Hypothalamus (tissue), 51 donors: ENCODE measurements at places on chromosomes 1 and 21.

DNA sequence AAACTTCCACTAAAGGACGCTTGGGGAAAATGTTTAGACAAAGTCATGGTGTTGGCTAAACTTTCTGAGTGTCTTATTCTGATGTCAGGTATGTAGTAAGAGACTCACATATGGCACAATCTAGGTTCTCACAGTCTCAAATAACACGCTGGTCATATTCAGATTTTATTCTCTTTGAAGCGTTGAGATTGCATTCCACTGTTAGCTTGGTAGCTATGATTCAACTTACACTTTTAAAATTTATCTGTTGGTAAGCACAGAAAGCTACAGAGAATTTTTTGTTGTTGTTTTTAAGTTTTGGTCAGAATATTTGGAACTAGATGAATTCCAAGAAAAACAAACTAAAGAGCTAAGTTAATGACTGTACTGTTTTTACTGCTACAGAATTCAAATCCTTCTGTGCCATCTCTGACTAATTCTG is 126.7 kb downstream of the PRRX1 start:
- DNase-seq: no peak

DNA sequence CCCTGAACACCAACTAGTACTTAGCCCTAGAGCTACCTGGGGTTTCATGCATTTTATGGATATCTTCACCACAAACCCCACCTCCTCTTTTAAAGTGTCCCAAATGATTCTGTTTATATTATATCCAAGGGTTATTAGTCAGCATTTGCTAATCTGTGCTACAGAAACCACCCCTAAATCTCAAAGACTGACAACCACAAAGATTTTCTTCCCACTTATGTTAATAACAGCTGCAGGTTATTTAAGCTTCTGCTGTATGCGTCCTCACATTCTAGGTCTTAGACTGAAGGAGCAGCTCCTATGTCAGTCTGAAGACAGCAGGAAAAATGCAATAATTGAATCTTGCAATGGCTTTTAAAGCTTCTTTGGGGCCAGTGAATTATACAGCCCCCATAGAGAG is 11.2 kb upstream of the PHC2 start:
- DNase-seq: no peak

- no peak for DNase-seq
Observed at GRCh38 chr1:41239988-41240610, 2.0 kb downstream of the SCMH1 start.

DNA sequence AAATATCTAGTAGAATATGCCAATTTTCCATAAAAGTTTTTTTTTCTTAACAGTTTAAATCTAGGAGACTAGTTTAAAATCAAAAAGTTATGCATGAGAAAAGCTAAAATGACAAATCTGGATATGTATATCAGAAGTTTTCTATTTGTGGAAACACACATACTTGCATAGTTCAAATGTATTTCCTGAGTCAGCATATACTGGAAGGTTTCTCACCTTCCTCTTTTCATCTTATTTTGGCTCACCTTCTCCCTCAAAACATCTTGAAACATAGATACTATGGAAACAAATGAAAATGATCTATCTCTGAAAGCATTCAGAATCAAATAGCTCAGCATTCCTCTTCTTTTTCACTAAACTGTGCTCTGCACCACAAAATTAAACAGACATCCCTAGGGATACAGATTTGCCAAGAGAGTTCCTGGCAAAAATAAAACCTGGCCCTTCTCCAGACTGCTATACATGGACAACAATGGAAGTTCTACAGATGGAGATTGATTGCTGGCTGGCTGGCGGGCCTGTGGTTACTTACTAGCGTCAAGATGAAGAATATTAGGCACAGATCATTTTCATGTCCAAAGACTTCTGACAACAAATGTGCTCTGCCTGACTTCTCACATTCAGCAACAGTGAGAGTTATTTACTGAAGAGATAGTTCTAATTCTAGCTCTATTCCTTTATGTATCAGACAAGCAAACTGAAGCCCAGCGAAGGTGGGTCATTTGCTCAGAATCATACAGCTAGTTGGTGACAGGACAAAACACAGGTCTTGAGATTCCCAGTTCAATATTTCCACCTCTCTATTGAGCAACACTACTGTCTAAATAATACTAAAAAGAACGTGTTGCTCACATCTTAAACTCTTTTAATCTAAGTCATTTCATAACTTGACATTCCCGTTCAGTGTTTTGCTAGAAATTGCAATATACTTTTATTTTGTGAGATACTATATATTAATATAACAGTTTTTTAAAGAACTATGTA is 26.6 kb downstream of the DIPK1A start:
- no peak for DNase-seq

DNA sequence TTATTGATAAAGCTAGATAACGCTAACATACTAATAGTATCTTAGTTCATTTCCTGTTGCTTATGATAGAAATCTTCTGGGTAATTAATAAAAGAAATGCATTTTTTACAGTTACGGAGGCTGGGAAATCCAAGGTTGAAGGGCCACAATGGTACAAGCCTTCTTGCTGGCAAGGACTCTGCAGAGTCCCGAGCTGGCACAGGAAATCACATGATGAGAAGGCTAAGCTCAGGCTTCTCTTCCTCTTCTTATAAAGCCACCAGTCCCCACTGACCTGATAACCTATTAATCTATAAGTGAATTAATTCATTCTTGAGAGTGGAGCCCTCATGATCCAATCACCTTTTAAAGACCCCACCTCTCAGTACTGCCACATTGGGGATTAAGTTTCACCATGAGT is 82.6 kb downstream of the GPR161 start:
- DNase-seq: no peak

- DNase-seq: no peak
Observed at GRCh38 chr1:109617291-109617801, 2.1 kb downstream of the GNAT2 start.

DNA sequence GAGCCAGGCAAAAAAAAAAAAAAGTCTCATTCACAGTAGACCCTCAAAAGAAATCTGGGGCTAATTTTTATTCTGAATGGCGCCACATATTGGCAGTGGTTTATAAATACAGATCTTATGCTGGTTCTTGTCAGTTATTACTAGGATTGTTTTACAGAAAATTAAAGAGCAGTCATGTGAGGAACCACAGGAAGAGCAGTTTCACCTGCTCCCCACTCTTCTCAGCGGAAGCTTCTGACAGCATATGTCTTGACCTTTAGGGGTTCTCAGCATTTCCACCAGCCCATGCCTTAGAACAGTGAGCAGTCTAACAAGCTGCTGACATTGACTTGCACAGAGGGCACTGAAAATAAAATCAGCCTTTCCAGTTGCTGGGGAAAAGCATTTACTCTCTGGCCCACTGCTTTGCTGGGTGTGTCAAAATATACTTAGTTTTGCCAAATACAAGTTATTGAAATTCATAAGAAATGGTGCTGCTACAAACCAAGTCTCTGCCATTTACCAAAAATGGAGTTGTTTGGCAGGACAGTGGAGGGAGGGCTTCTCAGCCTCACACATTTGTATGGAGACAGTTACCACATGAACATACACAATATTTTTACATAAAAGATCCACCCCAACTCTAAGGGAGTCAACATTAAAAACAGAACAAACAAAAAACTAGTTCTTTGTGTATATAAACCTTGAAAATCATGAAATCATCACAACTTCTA is 144.2 kb downstream of the SYT2 start:
- no peak for DNase-seq
